ENCODE measurements at places on chromosomes 2 and 18.
A peak's percentile ranks its signal among the peaks of the same experiment; 100 is the strongest.

DNA sequence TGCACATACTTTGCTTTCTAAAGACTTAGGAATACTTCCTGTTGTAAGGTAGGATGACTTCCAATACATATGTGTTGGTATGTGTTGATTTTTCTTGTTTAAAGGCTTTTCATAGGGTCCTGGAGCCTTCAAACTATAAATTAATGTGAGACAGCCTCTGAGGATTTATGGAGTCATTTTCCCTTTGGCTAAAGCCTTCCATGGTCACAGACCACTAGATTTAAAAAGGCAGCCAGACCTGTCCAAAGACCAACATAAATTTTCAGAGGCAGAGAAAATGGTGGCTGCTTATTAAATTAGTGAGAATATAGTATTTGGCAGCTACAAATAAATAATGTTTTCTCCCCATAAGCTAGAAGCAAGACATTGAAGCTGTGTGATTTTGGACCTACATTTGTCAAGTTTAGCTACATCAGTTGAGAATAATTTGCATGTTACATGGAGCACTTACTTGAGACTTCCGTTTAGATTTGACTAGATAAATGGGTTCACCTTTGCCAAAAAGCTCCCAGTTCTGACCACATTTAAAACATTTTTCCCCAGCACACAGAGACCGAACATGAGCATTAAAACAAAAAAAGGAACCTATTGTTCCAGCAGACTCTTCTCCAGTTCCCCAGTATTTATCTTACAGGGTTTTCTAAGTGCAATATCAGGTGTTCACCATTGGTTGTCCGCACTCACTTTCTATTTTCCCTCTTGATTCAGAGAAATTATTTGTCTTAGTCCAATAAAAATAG lies 402.9 kb downstream of the PARD3B start:
- H3K27me3 ChIP-seq = peaks cover 3% of the 10 kb centered on the region
- H3K4me3 ChIP-seq = no peak overlapping the region
- no peak for DNase-seq

- H3K36me3 ChIP-seq = no peaks in the 10 kb centered on the region
- DNase-seq = no peak
- H3K4me3 ChIP-seq = no peak overlapping the region
- H3K27ac ChIP-seq = no peak overlapping the region
- peaks cover 1% of the 10 kb centered on the region for H3K27me3 ChIP-seq
Measured at GRCh38 chr2:237818066-237818473, 19.5 kb downstream of the RBM44 start.

DNA sequence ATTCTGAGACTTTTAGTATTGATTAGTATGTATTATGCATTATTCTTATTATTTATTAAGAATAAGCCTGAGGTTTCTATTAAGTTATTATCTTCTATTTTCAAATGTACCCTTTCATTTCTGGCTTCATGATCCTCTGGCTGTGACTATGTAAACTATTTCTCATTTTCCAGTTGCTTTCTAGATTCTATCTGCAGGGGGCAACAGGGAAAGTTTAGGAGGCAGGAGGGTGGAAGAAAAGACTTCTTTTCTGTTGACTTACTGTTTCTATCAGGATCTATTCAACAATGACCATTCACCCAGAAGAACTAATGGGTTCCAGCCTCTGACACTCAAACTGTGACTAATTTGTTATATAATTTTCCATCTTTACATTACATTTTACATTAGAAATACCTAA lies 653.4 kb upstream of the FSHR start:
- H3K27me3 ChIP-seq = no peaks in the 10 kb centered on the region
- no peak overlapping the region for H3K4me3 ChIP-seq
- peaks cover 8% of the 10 kb centered on the region for H3K4me1 ChIP-seq
- H3K27ac ChIP-seq = no peak overlapping the region

- no peaks in the 10 kb centered on the region for H3K36me3 ChIP-seq
- no peaks in the 10 kb centered on the region for H3K4me1 ChIP-seq
- H3K27ac ChIP-seq = no peak overlapping the region
- no peak overlapping the region for H3K4me3 ChIP-seq
- no peaks in the 10 kb centered on the region for H3K27me3 ChIP-seq
- no peak for DNase-seq
Measured at GRCh38 chr2:199366406-199366805, 91.3 kb downstream of the SATB2 start.

DNA sequence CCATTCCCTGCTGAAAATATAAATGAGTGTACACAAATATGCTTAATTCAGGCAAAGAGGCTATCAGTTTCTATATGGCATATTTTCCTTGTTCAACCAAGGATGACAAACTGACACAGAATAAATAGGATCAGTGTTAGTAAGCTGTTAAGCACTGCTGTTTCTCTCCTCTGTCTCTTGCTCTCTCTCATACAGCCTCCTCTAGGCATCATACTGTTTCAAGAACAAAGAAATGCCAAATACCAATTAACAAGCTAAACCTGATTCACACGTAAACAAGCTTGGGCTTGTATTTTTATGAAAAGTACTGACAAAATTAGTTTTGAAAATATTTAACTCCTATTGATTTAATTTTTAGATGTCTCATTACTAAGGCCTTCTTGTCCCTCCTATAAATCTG lies 1027.2 kb upstream of the ACVR2A start:
- no peak for DNase-seq
- H3K27ac ChIP-seq = no peak overlapping the region

- DNase-seq = no peak
- peaks cover 4% of the 10 kb centered on the region for H3K36me3 ChIP-seq
- peak overlapping the region; percentile 63 for H3K4me3 ChIP-seq
- peak overlapping the region; percentile 48 for H3K27ac ChIP-seq
- peaks cover 7% of the 10 kb centered on the region for H3K4me1 ChIP-seq
Measured at GRCh38 chr2:9097239-9097638, 93.8 kb upstream of the MBOAT2 start.

GRCh38 chr2:196205881-196206435 lies 34.6 kb upstream of the STK17B start:
- no peak overlapping the region for H3K27ac ChIP-seq
- H3K4me3 ChIP-seq = no peak overlapping the region

DNA sequence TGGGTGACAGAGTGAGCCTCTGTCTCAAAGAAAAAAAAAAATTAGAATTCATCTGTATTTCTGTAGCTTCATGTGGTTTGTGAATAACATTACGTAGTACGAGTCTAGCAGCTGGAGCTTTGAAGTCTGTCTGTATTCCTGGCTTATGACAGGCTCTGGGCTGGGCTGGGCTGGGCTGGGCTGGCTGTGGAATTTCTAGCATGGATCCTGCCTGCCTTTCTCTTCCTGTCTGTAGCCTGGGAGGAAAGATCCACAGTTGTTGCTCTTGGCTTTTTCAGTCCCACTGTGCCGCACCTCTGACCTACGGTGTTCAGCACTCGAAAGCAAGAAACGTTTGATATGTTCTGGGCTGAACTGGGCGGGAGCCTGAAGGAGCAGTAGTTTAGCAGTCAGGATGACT lies 55.4 kb downstream of the BOLA3 start:
- no peak overlapping the region for H3K27ac ChIP-seq
- H3K36me3 ChIP-seq = peaks cover 37% of the 10 kb centered on the region
- DNase-seq = no peak
- H3K27me3 ChIP-seq = peaks cover 3% of the 10 kb centered on the region

- DNase-seq = no peak
- peaks cover 5% of the 10 kb centered on the region for H3K27me3 ChIP-seq
- peaks cover 8% of the 10 kb centered on the region for H3K36me3 ChIP-seq
- no peaks in the 10 kb centered on the region for H3K4me1 ChIP-seq
- no peak overlapping the region for H3K27ac ChIP-seq
Measured at GRCh38 chr2:2836343-2837070, 505.4 kb upstream of the MYT1L start.

DNA sequence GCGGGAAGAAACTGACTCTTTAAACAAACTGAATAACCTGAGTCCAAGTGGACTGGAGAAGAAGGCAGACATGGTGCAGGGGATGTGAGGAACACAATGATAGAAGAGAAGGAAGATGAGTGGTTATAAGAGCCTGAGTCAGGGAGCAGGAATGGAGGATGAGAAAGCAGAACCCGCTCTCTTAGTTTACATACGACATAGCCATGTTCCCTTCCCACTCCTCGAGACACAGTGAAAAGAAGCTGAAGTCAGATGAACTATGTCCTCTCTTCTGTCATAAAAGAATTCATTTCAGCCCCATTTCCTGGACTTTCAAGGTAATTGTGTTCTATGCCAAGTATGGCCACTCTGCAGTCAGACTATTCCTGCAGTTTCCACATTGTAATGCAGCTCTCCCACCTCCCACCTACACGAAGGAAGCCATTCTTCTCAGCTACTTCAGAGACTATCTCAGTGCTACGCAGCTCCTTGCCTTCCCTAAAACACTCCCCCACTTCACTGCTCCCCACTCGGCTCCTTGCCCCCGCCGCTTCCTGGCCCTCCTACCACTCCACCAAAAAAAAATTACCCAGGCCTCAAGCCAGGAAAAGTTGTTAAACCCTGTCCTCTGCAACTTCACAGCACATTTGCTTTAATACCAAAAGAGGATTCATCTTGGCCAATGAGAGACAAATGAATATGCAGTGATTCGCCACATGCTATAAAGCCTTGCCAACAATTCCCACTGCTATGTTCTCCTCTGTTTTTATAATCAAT lies 323.4 kb upstream of the EPHA4 start:
- no peaks in the 10 kb centered on the region for H3K36me3 ChIP-seq
- no peak overlapping the region for H3K27ac ChIP-seq
- no peak for DNase-seq
- H3K27me3 ChIP-seq = no peaks in the 10 kb centered on the region

DNA sequence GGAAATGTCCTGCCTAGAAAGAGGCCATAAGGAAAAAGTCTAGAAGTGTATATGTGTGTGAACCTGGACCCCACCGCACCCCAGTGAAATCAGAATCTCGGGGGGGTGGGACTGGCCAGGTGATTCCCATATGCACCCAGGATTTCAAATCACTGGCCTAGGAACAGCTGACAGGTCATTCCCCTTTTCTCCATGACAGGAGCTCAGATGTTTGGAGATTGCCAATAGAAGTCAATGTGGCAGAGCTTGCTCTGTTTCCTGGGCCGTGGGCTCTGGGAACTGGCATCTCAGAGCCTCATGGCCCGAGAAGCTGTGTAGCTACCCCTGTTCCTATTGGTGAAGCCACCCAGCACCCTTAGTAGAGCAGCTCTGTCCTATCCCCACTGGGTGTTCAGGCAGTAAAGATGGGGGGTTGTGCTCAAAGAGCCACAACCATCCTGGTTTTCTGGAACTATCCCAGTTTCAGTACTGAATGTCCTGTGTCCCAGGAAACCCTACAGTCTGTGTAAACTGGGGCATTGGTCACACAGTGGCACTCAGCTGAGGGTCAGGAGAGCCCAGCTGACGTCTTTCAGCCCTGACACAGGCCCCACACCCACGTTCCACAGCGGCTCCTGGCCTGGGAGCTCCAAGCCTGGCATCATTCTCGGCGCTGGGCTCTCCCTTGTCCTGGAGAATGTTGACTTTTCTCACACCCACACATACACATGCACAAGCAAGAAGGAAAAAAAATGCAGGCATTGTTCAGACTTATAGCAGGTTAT lies 18.9 kb downstream of the GNLY start:
- H3K4me3 ChIP-seq = no peak overlapping the region
- no peak for DNase-seq
- peaks cover 8% of the 10 kb centered on the region for H3K27me3 ChIP-seq
- peaks cover 36% of the 10 kb centered on the region for H3K4me1 ChIP-seq

DNA sequence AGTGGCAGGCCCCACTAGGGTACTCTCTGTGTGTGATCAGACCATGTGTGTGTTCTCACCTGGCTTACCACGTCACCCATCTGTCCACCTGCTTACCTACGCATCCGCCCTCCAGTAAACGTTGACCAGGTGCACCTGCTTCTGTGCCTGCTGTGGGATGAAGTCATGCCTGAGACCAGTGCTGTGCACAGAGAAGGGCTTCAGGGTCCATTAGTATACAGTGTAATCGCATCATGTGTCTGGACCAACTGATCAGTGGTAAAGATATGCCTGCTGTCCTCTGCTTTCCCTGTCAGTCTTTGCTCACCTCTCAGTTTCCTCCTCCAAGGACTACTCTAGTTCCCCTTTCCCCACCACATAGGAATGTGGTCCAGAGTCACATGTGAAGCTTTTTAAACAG lies 109.3 kb downstream of the FHOD3 start:
- DNase-seq = no peak
- no peaks in the 10 kb centered on the region for H3K4me1 ChIP-seq
- H3K36me3 ChIP-seq = no peaks in the 10 kb centered on the region
- no peak overlapping the region for H3K27ac ChIP-seq
- H3K27me3 ChIP-seq = peaks cover 10% of the 10 kb centered on the region

Data from endothelial cell (in vitro differentiated cells).